ENCODE measurements at places on chromosomes 1 and 21. TPM values are rescaled to one million over a fixed set of nuclear protein-coding genes. Genes with fewer than 3 reads are reported as not detected.

DNA sequence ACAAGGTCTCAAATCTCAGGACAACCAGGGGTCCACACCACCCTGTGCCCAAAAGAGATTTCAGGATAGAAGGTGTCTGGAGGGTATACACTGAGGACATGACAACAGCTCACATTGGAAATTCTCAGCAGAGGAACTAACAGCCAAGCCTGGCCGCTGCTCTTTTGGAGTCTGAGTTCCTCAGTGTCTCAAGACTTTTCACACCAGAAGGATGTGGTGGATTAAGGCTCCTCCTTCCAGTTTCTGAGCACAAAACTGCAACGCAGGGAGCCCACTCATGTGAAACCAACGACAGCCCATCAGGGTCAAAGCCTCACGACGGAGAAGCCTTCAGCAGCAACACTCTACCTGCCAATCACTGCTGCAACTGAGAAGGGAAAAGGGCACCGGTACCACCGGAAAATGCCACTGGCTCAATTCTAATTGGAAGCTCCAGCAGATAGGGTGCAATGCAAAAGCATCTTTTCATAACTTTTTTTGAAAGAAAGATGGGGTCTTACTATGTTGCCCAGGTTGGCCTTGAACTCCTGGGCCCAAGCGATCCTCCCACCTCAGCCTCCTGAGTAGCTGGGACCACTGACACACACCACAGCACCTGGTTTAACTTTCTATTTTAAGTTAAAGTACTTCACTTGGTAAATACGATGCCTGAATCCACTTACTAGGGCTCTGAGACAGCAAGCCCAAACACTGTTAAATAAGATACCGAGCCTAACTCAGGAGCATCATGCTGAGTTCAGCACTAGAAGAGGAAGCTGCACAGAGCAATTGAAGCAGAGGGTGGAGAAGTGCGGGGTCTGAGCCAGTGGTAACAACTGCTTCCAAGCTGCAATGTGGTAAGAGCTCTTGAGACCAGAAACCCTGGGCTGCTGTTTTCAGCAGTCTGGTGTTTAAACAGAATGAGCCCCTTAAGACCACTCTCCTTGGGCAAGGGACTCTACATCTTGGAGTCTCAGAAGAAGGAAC, 7.8 kb downstream of the CAPZB start:
- DNase-seq, result no peak

GRCh38 chr1:106276871-106277270, 779.6 kb upstream of the PRMT6 start:
- no peak for DNase-seq

GRCh38 chr1:3776231-3776961, 3.8 kb downstream of the SMIM1 start:
- no peak for DNase-seq

DNA sequence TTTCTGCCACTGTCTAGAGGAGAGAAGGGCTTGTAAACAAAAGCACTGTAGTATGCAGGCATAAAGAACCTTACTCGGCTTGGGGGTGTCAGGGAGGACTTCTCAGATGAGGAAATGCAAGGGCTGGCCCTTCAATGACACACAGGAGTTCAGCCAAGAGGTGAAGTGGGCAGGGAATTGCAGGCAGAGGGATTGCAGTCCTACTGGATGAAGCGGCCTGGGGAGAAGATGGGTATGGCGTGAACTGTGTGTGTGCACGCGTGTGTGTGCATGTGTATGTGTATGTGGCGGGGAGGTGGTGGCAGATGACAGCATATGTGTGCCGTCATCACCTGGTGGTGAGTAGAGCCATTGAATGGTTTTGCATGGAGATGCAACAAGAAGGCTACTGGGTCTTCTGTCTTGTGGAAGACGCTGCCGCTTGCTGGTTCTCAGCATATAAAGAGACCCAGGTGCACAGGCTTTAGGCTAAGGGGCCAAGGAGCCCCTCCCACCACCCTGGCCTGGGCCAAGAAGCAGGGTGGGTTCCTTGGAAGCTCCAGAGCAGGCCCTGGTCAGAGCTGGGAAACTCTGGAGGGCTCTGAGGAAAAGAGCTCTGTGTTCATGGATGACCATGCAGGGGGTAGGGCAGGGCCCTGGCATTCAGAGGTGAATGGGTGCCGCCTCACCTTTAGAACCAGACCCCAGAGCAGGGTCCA, 4.1 kb upstream of the EPS8L3 start:
- DNase-seq, result no peak

The MATN1 gene
- 0.32 TPM for polyA plus RNA-seq

The FCMR gene
- 2.3 TPM for polyA plus RNA-seq

DNA sequence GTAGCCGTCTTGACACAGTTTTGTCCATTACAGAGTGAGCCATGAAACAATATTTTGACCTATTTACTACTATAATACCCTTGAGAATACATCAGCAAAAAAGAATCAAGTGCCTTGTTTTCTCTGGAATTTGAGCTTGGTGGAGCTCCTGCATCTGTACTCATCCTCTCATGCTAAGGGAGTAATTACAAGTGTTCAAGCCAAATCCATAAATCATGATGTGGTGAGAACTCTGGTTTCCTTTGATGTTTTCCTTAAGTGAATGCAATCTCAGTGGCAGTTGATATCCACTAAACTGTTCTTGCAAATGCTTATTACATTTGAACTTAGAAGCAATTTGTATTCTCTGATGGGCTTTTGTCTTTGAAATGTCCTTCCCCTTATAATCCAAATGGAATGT, 824.6 kb upstream of the TMPRSS15 start:
- DNase-seq, result peak; percentile 66

GRCh38 chr1:113860891-113861290, 10.6 kb downstream of the PTPN22 start:
- no peak for DNase-seq

DNA sequence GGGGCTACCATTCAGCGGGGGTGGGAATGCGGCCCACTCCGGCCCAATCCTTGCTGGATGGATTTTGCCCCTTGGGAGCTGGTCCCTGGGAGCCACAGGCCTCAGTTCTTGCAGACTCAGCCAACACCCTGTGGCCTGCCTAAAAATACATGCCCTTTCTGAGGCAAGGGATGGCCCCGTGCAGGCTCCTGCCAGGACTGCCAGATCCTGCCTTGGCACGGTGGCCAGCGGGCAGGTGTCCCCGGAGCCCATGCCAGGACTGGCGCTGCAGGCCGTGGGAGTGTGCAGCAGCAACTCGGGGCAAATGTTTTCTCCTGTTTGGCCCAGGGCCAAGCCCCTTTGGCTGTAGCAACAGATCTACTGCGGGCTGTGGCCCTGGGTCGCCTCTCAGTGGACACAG, 1.6 kb upstream of the PANK4 start:
- DNase-seq, result no peak

DNA sequence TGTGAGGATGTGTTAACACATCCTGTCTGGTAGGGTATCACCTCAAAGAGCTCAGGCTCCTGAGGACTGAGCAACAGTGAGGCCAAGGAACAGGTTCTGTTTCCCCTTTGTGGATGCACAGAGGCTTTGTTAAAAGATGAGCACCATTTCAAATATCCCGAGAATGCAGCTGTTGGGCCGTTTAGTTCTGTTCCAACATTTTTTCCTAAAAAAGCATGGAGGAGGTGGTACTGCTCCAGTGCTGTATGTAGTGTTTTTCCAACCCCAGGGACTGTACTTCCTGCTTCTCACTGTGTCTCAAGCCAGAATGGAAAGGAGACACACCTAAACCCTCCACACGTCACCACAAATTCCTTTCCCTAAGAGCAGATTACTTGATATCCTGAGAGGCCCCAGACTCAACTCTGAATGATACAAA, 53.8 kb upstream of the BCL10 start:
- no peak for DNase-seq

DNA sequence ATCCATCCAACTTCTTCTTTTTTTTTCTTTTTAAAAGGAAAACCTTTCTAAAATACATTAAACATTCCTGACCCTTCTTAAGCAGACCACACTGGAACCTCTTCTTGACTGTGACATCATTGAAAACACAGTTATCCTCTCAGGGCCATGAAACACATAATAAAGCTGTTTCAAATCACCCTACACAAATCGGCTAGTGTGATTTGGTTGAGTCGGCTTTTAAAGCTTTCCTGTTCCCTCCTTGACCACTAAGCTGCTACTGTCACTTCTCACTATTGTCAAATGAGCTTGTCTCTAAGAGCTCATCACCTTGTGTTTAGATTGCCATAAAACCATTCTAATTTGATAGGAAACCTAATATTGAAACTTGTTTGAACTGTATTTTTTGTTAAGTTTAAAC, 5.9 kb downstream of the USP24 start:
- no peak for DNase-seq

- no peak for DNase-seq
Measured at GRCh38 chr1:116167625-116168276, 56.6 kb downstream of the MAB21L3 start.

The FNDC7 gene
- 0.05 TPM for polyA plus RNA-seq

The ACTN2 gene
- polyA plus RNA-seq, result 0.67 TPM

DNA sequence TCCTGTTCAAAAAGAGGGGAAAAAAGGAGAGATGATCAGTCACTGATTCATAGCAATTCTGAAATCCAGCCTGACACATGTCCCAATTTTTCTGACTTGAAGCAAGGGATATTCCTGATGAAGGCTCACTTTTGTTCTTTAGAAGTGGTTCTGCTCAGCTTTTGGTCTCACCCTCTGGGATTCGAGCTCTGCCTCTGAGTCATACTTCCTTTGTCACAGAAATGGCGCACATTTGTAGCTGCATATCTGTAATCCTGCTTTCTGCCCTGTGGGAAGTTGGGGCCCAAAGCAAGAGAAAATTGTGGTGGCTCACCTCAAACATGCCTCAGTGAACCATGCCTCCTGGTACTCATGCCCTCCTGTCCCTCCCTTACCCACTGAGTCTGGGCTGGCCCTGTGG, 22.3 kb upstream of the FAM78B start:
- DNase-seq, result no peak

The TRIM67 gene
- 0.20 TPM for polyA plus RNA-seq

GRCh38 chr1:16189921-16190621, 22.4 kb downstream of the ARHGEF19 start:
- DNase-seq, result no peak

DNA sequence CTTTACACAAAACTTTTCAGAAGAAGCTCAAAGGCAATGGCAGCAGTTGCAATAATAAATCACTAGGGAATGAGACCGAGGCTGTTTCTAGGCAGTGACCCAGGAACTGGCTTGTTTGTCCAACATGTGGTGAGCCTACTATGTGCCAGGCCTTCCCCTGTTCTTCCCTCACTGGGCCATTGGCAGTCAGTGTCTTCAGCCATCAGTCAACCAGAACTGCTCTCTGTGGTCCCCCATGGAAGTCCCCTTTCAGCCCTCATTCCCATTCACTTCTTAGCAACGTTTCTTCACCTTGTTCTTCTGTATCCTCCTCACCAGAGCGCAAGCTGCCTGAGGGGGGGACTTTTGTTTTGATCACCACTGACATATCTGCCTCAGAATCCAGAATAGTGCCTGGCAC, 274.1 kb downstream of the RRAGC start:
- DNase-seq, result no peak

The FMO1 gene
- 90.3 TPM for polyA plus RNA-seq

DNA sequence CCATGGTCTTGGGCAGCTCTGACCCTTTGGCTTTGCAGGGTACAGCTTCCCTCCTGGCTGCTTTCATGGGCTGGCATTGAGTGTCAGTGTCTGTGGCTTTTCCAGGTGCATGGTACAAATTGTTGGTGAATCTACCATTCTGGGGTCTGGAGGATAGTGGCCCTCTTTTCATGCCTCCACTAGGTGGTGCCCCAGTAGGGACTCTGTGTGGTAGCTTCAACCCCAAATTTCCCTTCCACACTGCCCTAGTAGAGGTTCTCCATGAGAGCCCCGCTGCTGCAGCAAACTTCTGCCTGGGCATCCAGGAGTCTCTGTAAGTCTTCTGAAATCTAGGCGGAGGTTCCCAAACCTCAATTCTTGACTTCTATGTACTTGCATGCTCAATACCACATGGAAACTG, 494.5 kb upstream of the LRRC7 start:
- DNase-seq, result no peak

The RNU1-2 gene
- not detected for polyA plus RNA-seq

The LMX1A gene
- polyA plus RNA-seq, result not detected

DNA sequence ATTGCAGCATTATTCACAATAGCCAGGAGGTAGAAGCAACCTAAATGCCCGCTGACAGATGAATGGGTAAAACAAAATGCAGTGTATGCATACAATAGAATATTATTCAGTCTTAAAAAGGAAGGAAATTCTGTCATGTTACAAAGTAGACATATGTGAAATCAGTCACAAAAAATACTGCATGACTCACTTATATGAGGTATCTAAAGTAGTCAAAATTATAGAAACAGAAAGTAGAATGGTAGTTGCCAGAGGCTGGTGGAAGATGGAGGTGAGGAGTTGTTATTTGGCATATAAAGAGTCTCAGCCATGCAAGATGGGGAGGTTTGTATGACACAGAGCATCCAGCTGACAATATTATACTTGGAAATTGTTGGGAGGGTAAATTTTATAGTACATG, 43.0 kb upstream of the EGLN1 start:
- DNase-seq, result no peak

DNA sequence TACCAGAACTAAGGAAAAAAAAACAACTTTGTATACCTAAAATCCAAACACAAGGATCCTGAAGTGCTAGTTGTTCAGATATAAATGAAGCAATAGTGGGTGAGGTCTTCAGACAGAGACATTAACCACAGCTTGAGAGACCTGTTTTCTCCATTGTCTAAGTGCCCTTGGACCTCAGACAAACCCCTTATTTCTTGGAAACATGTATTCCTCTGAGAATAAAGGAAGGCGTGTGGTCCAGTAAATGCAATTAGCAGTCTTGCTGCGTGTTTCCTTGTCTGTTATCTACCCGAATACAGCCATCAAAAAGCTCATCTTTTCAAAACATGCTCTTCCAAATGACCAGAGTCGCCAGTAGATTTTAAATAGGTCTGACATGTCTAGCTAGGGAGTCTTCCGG, 291.1 kb upstream of the NFIA start:
- no peak for DNase-seq

- no peak for DNase-seq
Measured at GRCh38 chr1:243470502-243470901, 214.7 kb downstream of the SDCCAG8 start.

- DNase-seq, result no peak
Measured at GRCh38 chr1:143497374-143497747, 474.4 kb downstream of the FAM72C start.

GRCh38 chr1:41110286-41110685, 88.8 kb upstream of the SLFNL1 start:
- no peak for DNase-seq

- no peak for DNase-seq
Measured at GRCh38 chr1:227756172-227756959, 21.1 kb downstream of the SNAP47 start.

The OR2L2 gene
- polyA plus RNA-seq, result 0.13 TPM

The S100A12 gene
- polyA plus RNA-seq, result 1.7 TPM

GRCh38 chr1:205680073-205680851, at the start of gene SLC45A3:
Gene SLC45A3, minus strand, starts transcription at chr1:205680509. Its CDS starts 15,853 bp downstream, at chr1:205664656.
- DNase-seq, result no peak

GRCh38 chr1:28745653-28746173, 9.0 kb downstream of the YTHDF2 start:
- DNase-seq, result no peak
